LoVo (cell line): ENCODE measurements at places on chromosomes 5 and 9.

- no peak for DNase-seq
Observed at GRCh38 chr9:85173967-85174366, 504.4 kb downstream of the NTRK2 start.

DNA sequence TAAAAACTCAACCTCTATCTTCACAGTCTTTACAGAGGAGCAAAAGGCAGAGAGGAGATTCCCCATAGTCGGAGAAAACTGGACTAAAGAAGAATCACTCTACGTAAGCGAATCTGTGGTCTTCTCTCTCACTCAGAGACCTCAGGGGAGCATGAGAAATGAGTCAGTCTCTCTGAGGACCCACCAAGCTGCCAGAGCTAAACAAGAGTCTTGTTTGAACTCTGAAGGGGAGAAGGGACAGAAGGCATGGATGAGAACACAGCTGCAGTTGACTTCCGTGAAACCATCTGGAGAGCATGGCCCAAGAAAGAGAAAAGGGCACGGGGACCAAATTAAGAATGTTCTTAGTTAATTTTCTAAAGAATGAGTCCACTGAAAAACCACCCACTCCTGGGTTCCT lies 12.8 kb upstream of the MAN2A1 start:
- DNase-seq, result no peak

GRCh38 chr5:36279054-36279698 lies 22.5 kb downstream of the RANBP3L start:
- DNase-seq, result no peak

- DNase-seq, result no peak
Observed at GRCh38 chr9:116482740-116483139, 204.4 kb upstream of the TRIM32 start.

DNA sequence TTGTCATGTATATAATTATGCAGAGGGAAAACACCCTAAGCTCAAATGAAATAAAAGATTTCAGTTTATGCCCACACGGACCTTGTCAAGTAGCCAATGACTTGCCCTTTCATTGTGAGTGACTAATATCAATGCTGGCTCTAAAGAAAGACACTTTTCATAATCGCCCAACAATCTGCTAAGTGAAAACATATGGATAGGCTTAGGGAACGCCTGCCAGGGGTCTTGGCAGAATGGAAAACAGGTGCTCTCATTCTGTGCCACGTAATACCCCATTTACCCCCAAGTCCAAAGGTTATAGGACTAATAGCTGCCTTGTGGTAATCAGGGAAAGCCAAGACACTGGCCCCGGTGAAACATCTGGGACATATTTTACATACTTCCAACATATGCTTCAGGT lies 157.7 kb downstream of the SLF1 start:
- DNase-seq, result no peak

DNA sequence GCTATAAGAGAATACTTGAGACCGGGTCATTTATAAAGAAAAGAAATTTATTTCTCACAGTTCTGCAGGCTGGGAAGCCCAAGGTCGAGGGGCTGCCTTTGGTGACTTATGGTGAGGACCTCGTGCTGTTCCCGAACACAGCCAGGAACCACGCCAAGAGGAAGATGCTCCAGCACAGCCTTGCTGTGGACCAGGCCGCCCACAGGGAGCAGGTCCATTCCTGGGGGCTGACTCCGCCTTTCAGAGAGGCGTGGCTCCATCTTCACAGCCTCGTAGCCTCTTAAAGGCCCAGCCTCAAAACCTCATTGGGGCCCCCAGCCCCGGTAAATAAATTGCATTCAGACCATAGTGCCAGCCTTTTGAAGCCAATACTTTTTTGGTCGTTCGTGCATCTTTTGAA lies 93.5 kb upstream of the CACNA1B start:
- no peak for DNase-seq

DNA sequence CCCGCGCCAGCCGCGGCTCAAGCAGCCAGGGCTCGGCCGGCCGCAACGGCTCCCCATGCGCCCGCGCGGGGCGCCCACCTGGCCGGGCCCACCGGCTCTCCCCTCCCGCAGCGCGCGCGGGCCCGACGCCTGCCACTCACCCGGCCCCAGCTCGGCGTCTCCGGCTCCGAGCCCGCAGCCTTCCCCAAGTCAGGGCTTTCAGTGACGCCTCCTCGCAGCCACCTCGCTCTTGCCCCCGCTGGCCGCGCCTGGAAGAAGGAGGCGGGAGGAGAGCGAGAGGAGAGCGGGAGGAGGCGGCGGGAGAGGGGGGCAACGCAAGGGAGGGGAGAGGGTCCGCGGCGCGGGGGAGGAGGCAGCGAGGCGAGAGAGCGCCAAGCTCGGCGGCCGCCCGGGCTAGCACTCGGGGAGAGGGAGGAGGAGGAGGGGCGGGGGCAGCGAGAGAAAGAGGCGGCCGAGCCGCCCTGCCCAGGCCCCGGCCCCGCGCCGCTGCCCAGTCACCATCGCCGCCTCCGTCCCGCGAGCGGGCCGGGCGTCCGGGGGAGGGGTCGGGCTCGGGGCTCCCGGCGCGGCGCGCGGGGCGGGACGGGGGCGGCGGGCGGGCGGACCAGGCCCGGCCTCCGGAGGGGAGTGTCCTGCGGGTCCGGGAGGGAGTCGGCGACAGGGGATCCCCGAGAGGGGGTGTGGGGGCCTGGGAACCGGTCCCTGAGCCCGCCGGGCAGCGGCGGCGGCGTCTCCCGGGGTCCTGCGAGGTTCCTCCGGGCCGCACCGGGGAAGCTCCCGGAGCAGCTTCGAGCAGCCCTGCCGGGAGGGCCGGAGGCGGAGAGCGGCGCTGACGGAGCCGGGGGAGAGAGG lies at the start of gene LHFPL2:
LHFPL2 (minus strand) TSS at position 414 of the 852 bp plus-strand sequence. CDS start 138,559 bp downstream, outside the sequence.
- DNase-seq, result peak; percentile 72

- no peak for DNase-seq
Observed at GRCh38 chr5:117326997-117327396, 752.4 kb upstream of the SEMA6A start.

GRCh38 chr5:136242611-136243010 lies 49.6 kb upstream of the SMIM32 start:
- no peak for DNase-seq

DNA sequence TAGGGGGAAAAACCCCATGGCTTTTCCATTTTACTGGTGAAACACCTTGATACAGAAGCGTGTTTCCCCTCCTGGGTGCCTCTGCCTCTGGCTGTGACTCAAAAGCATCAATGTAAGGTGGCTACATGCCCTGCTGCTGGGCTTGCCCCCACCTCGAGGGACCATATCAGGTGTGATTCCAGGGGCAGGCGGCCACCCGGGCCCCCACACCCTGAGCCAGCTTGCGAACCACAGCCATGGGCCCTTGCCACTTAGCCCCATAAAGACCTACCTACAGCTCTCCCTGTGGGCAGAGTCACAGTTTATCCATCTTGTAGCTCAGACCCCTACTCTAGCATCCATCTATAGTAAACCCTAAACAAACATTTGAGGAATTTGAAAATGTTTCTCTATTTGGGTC lies 10.8 kb downstream of the SHC3 start:
- no peak for DNase-seq

DNA sequence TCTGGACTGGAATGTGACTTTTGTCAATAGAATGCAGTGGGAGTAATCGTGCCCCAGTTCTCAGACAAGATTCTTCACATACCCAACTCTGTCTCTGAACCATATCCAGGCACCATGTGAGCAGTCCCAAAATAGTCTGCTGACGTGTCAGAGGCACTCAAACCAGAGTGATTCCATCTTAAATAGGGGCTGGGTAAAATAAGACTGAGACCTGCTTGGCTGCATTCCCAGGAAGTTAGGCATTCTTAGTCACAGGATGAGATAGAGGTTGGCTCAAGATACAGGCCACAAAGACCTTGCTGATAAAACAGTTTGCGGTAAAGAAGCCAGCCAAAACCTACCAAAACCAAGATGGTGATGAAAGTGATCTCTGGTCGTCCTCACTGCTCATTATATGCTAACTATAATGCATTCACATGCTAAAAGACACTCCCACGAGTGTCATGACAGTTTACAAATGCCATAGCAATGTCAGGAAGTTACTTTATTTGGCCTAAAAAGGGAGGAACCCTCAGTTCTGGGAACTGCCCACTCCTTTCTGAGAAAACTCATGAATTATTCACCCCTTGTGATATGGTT lies 16.9 kb upstream of the PLCXD3 start:
- no peak for DNase-seq

- no peak for DNase-seq
Observed at GRCh38 chr9:36264896-36265295, 6.6 kb upstream of the GNE start.

GRCh38 chr9:16361939-16362338 lies 508.5 kb downstream of the BNC2 start:
- no peak for DNase-seq

- DNase-seq, result no peak
Observed at GRCh38 chr5:51043745-51044144, 339.5 kb upstream of the ISL1 start.
